ENCODE measurements at places on chromosomes 4 and X.

GRCh38 chr4:55386073-55386472, 9.7 kb upstream of the TMEM165 start:
- DNase-seq: peak; percentile 35

DNA sequence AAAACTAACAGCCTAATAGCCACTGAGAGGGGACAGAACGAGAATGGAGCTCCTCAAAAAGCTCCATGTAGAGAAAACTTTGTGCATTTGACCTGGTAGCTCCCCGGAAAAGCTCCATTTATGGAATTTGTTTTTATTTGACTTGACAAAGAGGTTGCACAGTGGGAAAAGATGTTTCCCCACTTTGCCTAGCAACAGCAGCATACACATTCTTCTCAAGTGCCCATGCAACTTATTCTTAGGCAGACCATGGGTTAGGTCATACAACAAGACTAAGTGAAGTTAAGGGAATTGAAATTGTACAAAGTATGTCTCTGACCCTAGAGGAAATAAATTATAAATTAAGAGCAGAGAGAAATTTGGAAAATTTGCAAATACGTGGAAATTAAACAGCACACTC, 949.6 kb upstream of the PRKX start:
- no peak for DNase-seq

GRCh38 chr4:165922747-165923146, 49.7 kb downstream of the TLL1 start:
- DNase-seq: no peak

DNA sequence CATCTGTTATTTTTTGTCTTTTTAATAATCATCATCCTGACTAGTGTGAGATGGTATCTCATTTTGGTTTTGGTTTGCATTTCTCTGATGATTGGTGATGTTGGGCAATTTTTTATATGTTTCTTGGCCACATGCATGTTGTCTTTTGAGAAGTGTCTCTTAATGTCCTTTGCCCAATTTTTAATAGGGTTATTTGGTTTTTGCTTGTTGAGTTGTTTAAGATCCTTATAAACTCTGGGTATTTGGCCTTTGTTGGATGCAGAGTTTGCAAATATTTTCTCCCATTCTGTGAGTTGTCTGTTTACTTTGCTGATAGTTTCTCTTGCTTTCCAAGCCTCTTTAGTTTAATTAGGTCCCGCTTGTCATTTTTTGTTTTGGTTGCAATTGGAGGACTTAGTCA, 152.1 kb upstream of the MED14 start:
- DNase-seq: no peak

DNA sequence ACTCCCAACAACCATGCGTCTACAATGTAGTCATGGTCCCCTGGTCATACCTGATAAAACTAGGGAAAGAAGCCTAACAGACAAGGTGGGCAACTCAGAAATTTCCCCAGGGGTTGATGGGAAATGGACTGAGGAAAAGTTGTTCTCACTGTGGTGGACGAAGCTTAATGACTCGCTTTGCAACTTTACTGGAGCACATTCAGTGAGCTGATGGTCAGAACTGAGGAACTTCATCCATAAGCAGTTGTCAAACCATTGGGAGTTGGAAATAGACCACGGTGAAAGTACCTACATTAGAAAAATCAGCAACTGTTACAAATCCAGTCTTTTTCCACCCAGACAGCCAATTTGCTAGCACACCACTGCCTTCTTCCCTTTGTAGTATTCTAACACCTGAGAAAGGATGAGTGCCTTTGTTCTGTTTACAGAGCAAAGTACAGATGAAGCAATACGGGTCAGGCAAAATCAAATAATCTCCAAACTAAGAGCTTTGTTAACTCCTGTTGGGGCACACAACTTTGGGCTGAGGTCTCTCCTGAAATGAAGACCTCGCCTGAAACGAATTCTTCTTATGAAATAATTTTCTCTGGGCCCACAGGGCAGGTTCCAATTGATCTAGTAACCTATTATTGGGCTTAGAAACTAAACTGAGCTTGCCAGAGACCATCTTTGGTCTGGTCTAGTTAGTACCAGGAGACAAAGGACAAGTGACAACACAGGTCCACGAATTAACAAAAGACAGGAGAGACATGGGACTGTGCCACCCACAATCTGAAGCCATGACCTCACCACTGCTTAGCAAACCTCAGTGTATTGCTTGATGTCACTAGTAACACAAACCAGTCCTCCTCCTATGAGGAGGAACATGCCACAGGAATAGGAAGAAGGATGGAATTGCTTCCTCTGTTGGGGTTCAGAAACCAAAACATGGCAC, 58.9 kb upstream of the NFKB1 start:
- DNase-seq: peak; percentile 55

All from DMS53 (cell line).